ENCODE measurements at places on chromosomes 2 and 18.

GRCh38 chr2:43345391-43345813 lies 119.0 kb upstream of the ZFP36L2 start:
- DNase-seq = no peak

DNA sequence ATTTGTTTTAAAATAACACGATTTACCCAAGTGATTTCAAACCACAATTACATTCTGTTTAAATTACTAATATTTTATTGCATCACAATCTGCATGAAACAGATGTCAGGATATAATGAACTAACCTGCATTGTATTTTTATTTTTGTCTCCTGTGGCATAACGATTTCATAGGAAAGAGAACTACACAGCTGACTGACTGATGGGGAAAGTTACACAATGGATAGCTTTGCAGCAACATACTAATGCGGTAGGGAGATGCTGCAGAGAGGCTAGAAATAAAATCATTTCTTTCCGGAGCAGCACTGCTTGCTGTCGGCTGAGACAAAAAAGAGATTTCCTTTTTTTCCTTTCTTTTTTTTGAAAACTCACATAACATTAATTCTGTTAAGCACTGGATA lies 36.9 kb downstream of the SCN1A start:
- no peak for DNase-seq

GRCh38 chr2:102100371-102101096 lies 42.0 kb upstream of the IL1R1 start:
- no peak for DNase-seq

- no peak for DNase-seq
Measured at GRCh38 chr2:41475959-41476358, 571.9 kb upstream of the PKDCC start.

GRCh38 chr2:149080099-149080498 lies 41.6 kb downstream of the LYPD6B start:
- no peak for DNase-seq

GRCh38 chr18:76518123-76518859 lies 23.2 kb upstream of the ZNF516 start:
- DNase-seq = no peak

DNA sequence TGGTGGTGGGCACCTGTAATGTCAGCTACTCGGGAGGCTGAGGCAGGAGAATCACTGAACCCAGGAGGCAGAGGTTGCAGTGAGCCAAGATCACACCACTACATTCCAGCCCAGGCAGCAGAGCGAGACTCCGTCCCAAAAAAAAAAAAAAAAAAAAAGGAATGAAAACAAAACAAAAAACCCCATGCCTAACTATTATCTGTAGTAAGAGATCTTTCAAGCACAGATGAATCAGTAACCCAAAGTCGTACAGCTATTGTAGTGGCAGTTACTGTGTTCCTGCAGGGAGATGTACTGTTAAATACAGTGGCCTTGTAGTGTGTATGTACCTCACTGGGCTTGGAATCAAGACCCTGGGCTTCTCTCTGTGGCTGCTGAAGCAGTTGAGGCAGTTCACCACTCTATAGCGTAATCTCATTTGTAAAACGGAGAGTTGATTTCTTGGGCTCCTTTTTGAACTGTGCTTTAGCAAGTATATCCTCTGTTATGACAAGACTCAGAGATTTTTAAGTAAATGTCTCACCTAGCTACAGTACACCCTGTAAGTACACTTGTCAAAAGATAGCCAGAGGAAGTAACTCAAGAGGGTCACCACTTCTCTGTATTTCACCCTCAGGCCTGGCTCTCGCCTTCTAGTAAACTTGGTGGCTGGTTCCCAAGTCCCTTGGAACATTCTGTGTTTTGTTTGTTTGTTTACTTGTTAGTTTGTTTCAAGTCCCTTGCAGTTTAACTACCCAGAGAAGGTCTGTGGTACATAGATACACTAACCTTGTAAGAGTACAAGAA lies 109.6 kb upstream of the FOSL2 start:
- no peak for DNase-seq

DNA sequence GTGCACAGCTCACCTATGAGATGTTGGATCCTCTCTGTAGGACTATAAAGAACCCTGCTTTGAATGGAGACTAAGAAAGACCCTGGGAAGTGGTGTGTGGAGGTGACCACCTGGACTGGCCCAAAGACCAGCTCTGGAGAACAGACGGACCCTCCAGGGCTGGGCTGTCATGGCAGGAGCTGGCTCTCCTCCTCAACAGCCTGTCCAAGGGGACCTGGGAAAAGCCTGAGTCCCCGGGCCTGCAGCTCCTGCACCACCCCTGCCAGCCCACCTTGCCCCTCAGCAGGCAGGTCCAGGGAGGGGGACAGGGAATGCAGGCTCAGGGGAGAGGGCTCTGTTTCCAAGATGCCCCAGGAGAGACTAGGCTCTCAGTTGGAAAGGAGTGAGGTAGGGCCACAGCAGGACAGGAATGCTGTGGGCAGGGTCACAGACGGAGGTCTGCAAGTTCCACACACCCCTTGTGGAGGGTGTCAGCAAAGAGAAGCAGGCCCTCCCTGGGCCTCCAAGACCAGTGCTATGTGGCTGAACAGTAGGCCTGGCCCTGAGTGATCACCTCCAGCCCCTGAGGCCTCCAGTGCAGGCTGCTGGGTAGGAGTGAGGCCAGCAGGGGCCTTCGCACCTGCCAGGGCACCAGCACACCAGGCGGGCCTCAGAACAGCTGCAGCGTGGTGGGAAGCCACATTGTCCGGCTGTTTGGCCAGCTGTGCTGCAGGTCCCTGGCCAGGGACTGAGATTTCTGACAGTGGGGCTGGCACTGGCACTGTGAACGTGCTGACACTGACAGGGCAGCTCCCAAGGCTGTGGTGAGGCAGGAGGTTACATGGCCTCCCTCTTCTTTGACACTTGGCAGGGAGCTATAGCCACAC lies 86.4 kb upstream of the OTOS start:
- DNase-seq = no peak

DNA sequence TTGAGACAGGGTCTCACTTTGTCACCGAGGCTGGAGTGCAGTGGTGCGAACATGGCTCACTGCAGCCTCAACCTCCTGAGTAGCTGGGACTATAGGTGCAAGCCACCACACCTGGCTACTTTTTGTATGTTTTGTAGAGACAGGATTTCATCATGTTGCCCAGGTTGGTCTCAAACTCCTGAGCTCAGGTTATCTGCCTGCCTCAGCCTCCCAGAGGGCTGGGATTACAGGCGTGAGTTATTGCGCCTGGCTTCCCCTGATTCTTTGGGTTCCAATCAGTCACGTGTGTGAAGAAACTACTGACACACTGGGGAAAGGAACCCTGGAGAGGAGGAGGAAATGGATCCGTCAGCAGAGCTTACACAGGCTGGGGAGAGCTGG lies 22.3 kb upstream of the RAB10 start:
- no peak for DNase-seq

- DNase-seq = no peak
Measured at GRCh38 chr2:164523726-164524125, 97.6 kb downstream of the GRB14 start.

GRCh38 chr2:232549655-232550353 lies 553 bp downstream of the TIGD1 start:
- no peak for DNase-seq

GRCh38 chr2:13056259-13056843 lies 339.6 kb downstream of the TRIB2 start:
- DNase-seq = no peak

GRCh38 chr18:44680273-44681075 lies at the start of gene SETBP1:
Gene SETBP1, plus strand, starts transcription at chr18:44680888. Its CDS starts 20,459 bp downstream, at chr18:44701347.
- DNase-seq = no peak

DNA sequence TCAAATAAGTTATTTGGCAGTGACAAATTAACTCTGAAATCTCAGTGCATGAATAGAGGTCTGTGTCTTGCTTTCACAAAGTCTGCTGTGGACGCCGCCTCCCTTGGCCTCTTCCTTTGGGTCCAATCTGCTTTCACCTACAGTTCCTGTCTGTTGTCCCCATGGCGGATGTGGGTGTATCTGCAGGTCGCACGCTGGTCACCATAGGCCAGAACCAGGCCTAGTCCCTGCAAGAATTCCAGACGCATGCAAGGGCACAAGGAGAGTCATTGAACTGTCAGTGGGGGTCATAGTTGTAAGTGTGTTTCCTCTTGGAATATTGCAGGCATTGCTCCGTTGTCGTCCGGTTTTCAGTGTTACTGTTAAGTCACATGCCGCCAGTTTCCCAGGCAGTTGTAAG lies 7.4 kb downstream of the SOCS6 start:
- DNase-seq = no peak

DNA sequence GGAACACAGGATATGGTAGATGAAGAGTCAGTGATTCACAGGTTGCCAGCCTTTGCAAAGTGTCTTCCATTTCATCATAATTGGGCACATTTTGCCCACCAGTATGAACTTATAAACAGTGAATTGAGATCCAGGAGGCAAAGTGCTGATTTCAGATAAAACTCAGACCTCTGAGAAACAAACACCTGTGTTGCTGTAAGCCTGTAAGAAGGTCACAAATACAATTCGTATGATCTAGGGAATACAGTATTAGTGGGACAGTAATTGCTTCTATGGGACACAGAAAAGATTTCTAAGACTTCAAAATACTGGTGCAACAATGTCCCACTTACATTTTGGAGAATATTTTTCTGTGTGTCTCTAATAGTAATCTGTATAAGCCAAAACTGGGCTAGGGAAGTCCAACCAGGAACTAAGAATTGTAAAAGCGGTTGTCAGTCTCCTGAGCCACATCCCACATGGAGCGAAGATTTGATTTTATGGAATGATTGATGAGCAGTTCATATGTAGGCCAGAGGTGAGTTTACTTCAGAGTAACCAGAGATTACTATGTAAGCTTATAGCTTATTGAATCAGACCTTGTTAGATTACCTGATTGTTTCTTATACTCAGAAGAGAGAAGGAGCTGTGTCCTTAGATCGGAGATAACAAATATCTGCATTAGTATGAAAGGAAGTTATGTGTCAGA lies 728.4 kb downstream of the LRRTM4 start:
- DNase-seq = no peak

DNA sequence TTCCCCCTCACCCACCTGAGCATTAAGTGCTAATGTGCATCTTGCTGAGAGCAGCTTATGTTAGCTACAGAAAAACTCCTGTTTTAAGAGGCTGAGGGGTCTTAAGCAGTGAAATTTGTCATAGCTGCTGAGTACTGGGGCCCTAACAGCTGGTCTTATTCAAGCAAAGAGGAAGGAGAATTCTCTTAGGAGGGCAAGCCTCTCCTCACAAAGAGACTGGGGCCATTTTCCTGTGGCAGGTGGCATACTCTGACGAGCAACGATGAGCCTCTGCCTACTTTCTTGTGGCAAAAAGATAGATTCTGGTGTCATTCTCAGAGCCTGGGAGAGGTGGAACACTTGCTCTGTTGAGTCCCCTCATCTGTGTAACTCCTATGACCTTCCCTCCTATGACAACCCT lies 53.2 kb downstream of the SPRED2 start:
- DNase-seq = no peak

Data from non-pigmented ciliary epithelial cell (primary cell).